ENCODE measurements at places on chromosomes 1 and 21. TPM values are rescaled to one million over a fixed set of nuclear protein-coding genes. Genes with fewer than 3 reads are reported as not detected.

DNA sequence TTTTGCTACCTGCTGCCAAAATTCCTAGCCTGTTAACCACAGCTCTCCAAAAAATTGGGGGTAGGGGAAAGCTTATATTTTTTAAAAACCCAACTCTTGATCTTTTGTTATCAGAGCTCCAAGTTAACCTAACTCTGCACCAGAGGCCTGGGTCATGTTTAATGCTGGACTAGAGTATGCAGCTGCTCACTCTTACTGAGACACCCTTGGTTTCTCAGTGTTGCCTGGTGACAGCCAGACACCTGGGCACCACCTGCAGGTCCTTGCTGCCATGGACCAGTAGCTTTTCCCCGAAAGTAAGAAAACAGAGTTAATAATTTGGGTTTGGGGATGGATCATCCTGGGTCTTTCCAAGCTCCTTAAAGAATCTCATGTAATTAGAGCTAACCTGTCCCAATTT lies 30.1 kb downstream of the KCNJ6 start:
- H3K27ac ChIP-seq: no peak overlapping the region
- no peak for DNase-seq
- H3K36me3 ChIP-seq: no peaks in the 10 kb centered on the region

GRCh38 chr1:156638189-156638985 lies 3.5 kb upstream of the BCAN start:
- DNase-seq: no peak
- no peak overlapping the region for H3K27ac ChIP-seq
- no peak overlapping the region for H3K4me3 ChIP-seq
- H3K36me3 ChIP-seq: no peaks in the 10 kb centered on the region

DNA sequence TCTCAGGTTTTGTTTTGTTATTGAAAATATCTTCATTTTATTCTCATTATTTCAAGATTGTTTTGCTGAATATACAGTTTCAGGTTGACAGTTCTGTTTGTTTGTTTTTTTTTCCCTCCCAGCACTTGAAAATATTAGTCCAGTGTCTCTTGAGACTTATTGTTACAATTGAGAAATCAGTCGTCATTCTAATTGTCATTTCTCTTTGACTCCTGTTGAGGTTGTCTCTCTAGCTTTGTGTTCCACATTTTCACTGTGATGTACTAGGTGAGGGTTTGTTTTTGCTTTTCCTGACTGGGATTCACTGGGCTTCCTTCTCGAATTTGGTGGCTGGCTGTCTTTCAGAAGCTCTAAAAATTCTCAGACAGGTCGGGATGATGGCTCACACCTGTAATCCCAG lies 443.2 kb upstream of the VAMP3 start:
- H3K27me3 ChIP-seq: no peaks in the 10 kb centered on the region
- no peak overlapping the region for H3K4me3 ChIP-seq
- no peaks in the 10 kb centered on the region for H3K4me1 ChIP-seq
- no peak for DNase-seq
- H3K27ac ChIP-seq: no peak overlapping the region
- no peaks in the 10 kb centered on the region for H3K36me3 ChIP-seq

DNA sequence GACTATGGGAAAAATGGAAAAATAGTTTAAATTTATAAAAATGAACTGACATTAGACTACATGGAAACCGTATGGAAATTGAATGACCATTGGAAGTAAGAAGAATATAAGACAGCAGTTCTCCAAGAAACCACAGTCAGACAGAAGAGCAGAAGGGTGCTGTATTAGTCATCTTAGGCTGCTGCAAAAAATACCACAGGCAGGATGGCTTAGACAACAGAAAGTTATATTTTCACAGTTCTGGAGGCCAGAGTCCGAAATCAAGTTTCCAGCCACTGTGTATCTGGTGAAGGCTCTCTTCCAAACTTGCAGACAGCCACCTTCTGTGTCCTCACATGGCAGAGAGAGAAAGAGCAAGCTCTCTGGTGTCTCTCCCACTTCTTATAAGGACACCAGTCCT lies 175.2 kb downstream of the DSCAM start:
- H3K4me3 ChIP-seq: no peak overlapping the region
- no peaks in the 10 kb centered on the region for H3K4me1 ChIP-seq
- DNase-seq: no peak
- no peaks in the 10 kb centered on the region for H3K27me3 ChIP-seq
- no peaks in the 10 kb centered on the region for H3K36me3 ChIP-seq

- H3K27me3 ChIP-seq: peaks cover 4% of the 10 kb centered on the region
- H3K36me3 ChIP-seq: no peaks in the 10 kb centered on the region
- H3K27ac ChIP-seq: no peak overlapping the region
These were observed 4.7 kb downstream of the OR14I1 start for GRCh38 chr1:248697907-248698306.

The TMEM240 gene
- 1.4 TPM for total RNA-seq

The CSRP1 gene
- 38.0 TPM for total RNA-seq

DNA sequence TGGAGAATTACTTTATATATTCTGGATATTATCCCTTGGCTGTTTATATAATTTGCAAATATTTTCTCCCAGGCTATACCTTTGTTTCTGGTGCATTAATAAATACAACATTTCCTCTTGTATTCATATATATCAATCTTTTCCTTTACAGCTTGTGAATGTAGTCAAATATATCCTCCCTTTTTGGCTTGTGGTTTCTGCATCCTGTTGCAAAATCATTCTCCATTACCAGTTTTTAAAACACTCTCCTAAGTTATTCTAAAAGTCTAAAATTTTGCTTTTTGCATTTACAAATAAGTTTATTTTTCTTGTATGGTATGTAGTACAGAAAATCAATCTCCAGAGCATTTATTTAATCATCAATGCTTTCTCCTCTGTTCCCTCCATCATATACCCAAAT lies 909.4 kb downstream of the ADGRL2 start:
- H3K4me3 ChIP-seq: no peak overlapping the region
- H3K27ac ChIP-seq: no peak overlapping the region
- no peaks in the 10 kb centered on the region for H3K36me3 ChIP-seq
- DNase-seq: no peak
- peaks cover 5% of the 10 kb centered on the region for H3K4me1 ChIP-seq

GRCh38 chr1:51600529-51600928 lies 16.4 kb upstream of the OSBPL9 start:
- H3K27ac ChIP-seq: no peak overlapping the region
- DNase-seq: no peak
- no peak overlapping the region for H3K4me3 ChIP-seq
- no peaks in the 10 kb centered on the region for H3K4me1 ChIP-seq
- H3K36me3 ChIP-seq: no peaks in the 10 kb centered on the region

The SGIP1 gene
- not detected for total RNA-seq

GRCh38 chr1:208093754-208094719 lies 150.1 kb downstream of the PLXNA2 start:
- no peaks in the 10 kb centered on the region for H3K27me3 ChIP-seq
- H3K4me3 ChIP-seq: no peak overlapping the region
- H3K36me3 ChIP-seq: no peaks in the 10 kb centered on the region

DNA sequence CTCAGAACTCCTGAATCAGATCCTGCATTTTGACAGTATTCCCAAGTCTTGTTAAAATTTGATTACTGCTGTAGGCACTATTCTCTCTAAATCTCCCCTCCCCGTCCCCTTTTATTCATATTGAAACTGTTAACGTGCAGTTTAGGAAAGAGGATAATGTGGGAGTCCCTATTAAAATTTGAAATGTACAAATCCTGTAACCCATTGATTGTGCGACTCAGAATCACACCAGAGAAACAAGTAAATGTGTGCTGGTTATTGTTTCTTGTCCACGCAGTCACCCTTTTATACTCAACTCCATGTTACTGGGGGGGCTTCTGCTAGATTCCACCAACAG lies 584 bp upstream of the LTN1 start:
- no peaks in the 10 kb centered on the region for H3K27me3 ChIP-seq
- H3K27ac ChIP-seq: peak overlapping the region; percentile 90
- peaks cover 5% of the 10 kb centered on the region for H3K36me3 ChIP-seq
- H3K4me1 ChIP-seq: peaks cover 20% of the 10 kb centered on the region
- peak overlapping the region; percentile 92 for H3K4me3 ChIP-seq

GRCh38 chr1:218363141-218363540 lies 18.0 kb downstream of the TGFB2 start:
- no peak overlapping the region for H3K4me3 ChIP-seq
- no peaks in the 10 kb centered on the region for H3K4me1 ChIP-seq
- H3K27me3 ChIP-seq: no peaks in the 10 kb centered on the region

- H3K27me3 ChIP-seq: no peaks in the 10 kb centered on the region
- no peaks in the 10 kb centered on the region for H3K36me3 ChIP-seq
These were observed 92.5 kb upstream of the ADGRL2 start for GRCh38 chr1:81708250-81708649.

The OR2G3 gene
- not detected for total RNA-seq

DNA sequence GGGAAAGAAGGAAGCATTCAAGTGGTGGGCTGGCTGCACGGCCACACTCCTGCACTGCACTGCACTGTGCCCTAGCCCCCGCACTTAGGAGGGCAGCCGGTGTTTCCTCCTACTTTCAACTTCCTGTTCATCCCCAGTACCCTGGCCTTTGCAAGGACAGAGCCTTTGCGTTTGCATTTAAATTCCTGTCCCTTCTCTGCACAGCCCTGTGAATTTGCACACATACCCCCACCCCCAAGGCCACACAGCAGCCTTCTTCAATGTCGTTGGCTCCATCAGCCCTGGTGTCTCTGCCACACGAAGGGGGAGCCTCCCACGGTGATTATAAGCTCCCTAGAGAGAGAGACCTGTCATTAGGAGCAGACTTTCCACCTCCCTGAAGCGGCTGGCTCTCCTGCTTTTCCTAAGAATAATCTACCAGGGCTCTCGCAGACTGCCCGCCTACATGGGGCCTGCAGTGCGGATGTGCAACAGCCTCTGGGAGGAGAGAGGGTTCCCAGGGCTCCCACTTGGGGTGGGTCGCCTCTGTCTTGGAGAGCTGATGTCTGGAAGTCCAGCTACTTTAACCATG lies 13.2 kb upstream of the SLC45A3 start:
- no peak overlapping the region for H3K4me3 ChIP-seq
- H3K36me3 ChIP-seq: no peaks in the 10 kb centered on the region
- DNase-seq: no peak

GRCh38 chr1:100219883-100220282 lies 29.8 kb downstream of the DBT start:
- no peak overlapping the region for H3K27ac ChIP-seq
- no peaks in the 10 kb centered on the region for H3K4me1 ChIP-seq
- H3K4me3 ChIP-seq: no peak overlapping the region
- no peaks in the 10 kb centered on the region for H3K27me3 ChIP-seq
- H3K36me3 ChIP-seq: no peaks in the 10 kb centered on the region
- no peak for DNase-seq

GRCh38 chr1:179202161-179202560 lies 27.3 kb downstream of the ABL2 start:
- no peak for DNase-seq
- no peaks in the 10 kb centered on the region for H3K36me3 ChIP-seq
- peaks cover 2% of the 10 kb centered on the region for H3K4me1 ChIP-seq
- H3K27ac ChIP-seq: no peak overlapping the region
- H3K4me3 ChIP-seq: no peak overlapping the region

DNA sequence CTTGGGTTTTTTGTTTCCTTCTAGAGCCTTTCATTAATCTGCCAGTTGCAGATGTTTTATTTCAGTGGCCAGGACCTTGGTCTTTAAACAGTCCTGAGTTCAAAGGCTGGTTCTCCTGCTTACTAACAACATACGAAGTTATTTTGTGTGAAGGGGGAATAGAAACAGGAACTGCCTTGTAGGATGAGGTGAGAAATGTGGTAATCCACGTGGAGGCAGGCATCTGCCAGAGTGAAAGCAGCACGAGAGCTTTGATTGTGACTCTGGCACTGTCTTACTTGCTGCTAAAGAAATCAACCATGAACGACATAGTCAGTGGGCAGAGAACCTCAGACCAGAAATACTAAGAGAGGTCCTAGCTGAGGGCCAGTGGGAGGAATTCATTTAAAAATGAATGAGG lies 30.4 kb downstream of the TMEM63A start:
- H3K27me3 ChIP-seq: no peaks in the 10 kb centered on the region
- DNase-seq: no peak
- H3K27ac ChIP-seq: peak overlapping the region; percentile 45
- H3K4me3 ChIP-seq: no peak overlapping the region

DNA sequence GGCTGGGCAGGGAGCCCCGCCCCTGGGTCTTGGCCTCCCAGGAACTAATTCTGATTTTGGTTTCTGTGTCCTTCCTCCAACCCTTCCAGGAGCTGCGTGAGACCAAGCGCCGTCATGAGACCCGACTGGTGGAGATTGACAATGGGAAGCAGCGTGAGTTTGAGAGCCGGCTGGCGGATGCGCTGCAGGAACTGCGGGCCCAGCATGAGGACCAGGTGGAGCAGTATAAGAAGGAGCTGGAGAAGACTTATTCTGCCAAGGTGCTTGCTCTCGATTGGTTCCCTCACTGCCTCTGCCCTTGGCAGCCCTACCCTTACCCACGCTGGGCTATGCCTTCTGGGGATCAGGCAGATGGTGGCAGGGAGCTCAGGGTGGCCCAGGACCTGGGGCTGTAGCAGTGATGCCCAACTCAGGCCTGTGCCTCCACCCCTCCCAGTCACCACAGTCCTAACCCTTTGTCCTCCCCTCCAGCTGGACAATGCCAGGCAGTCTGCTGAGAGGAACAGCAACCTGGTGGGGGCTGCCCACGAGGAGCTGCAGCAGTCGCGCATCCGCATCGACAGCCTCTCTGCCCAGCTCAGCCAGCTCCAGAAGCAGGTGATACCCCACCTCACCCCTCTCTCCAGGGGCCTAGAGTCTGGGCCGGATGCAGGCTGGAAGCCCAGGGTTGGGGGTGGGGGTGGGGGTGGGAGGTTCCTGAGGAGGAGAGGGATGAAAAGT lies 18.5 kb upstream of the SEMA4A start:
- no peak for DNase-seq
- peaks cover 9% of the 10 kb centered on the region for H3K4me1 ChIP-seq
- H3K36me3 ChIP-seq: no peaks in the 10 kb centered on the region
- no peaks in the 10 kb centered on the region for H3K27me3 ChIP-seq
- H3K4me3 ChIP-seq: no peak overlapping the region

The DIRAS3 gene
- not detected for total RNA-seq

Measured in T-cell (primary cell).